ENCODE measurements at places on chromosomes 1 and 21. TPM values are rescaled to one million over a fixed set of nuclear protein-coding genes. Genes with fewer than 3 reads are reported as not detected.

DNA sequence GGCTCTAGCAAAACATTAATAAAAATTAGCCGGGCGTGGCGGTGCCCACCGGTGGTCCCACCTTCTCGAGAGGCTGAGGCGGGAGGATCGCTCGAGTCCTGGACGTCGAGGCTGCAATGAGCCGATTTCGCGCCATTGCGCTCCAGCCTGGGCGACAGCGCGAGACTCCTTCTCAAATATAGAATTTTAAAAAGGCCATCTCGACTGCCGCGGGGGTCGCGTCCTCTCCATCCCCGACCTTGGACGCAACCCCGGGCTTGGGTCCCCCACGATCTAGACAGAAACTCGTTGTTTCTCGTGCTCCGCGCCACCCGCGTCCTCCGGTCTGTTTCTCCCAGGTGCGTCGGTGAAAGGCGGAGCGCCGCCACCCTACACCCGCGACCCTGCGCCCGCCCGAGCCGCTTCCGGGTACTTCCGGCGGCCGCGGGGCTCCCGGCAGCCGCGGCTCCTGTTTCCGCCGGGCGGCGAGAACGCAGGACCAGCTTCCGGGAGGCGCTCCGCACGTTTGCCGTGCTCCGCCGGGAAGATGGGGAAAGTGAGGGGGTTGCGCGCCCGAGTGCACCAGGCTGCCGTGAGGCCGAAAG lies at the start of gene SLX9:
SLX9 (plus strand) TSS at position 498 of the 584 bp plus-strand sequence; CDS start at position 527, 29 bp downstream.
- H3K4me3 ChIP-seq = peak within 1 kb of the TSS; percentile 55
- peak; percentile 52 for DNase-seq
- peaks cover 20% of the 10 kb centered on the region for H3K4me1 ChIP-seq
- no peak within 1 kb of the TSS for H3K27ac ChIP-seq
- H3K36me3 ChIP-seq = peaks cover 14% of the 10 kb centered on the region

DNA sequence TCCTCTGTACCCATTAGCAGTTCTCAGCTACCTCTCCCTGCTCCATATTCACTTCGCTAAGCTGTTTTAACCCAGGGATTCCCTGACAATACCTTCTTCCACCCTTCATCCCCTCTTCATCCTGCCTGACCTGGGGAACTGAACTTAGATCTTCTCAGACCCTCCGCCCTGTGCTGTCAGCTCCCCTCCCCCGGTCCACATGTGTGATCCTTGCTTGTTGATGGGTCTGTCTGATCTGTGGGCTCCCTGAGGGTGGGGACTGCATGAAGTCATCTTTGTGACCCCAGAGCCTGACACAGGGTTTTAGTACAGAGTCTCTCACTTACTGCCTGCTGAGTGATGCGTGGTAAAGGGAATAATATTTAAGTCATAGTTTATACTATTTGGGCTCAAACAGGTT lies 11.8 kb downstream of the CHAF1B start:
- H3K36me3 ChIP-seq = peaks cover 3% of the 10 kb centered on the region
- no peak overlapping the region for H3K27ac ChIP-seq
- no peaks in the 10 kb centered on the region for H3K4me1 ChIP-seq
- no peaks in the 10 kb centered on the region for H3K27me3 ChIP-seq
- DNase-seq = no peak

Gene MAP3K21
- 2.7 TPM for polyA plus RNA-seq

DNA sequence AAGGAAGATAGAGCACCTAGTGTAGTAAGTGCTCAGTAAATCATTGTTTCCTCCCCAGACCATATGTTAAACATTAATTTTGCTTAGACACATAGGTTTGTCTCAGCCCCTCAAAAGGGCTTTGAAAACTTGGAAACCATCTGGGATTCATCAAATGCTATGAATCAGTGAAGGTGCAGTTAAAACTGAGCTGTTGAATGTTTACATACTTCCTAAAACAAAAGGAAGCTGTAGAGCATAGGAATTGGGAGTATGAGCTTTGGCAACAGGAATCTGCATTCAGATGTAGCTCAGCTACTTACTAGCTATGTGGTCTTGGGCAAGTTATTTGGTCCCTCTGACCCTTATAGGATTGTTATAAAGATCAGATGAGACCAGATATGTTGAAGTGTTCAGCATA lies 18.7 kb upstream of the PODN start:
- H3K27ac ChIP-seq = no peak overlapping the region
- peaks cover 34% of the 10 kb centered on the region for H3K36me3 ChIP-seq
- H3K4me3 ChIP-seq = no peak overlapping the region
- no peak for DNase-seq

GRCh38 chr21:29549614-29550013 lies 250.9 kb downstream of the BACH1 start:
- H3K27me3 ChIP-seq = no peaks in the 10 kb centered on the region
- no peaks in the 10 kb centered on the region for H3K36me3 ChIP-seq
- H3K4me3 ChIP-seq = no peak overlapping the region

- H3K4me3 ChIP-seq = no peak overlapping the region
- DNase-seq = no peak
- H3K27me3 ChIP-seq = no peaks in the 10 kb centered on the region
- no peak overlapping the region for H3K27ac ChIP-seq
These were observed 20.4 kb downstream of the DENND2D start for GRCh38 chr1:111179968-111180533.

Gene KRTAP12-2
- not detected for polyA plus RNA-seq

DNA sequence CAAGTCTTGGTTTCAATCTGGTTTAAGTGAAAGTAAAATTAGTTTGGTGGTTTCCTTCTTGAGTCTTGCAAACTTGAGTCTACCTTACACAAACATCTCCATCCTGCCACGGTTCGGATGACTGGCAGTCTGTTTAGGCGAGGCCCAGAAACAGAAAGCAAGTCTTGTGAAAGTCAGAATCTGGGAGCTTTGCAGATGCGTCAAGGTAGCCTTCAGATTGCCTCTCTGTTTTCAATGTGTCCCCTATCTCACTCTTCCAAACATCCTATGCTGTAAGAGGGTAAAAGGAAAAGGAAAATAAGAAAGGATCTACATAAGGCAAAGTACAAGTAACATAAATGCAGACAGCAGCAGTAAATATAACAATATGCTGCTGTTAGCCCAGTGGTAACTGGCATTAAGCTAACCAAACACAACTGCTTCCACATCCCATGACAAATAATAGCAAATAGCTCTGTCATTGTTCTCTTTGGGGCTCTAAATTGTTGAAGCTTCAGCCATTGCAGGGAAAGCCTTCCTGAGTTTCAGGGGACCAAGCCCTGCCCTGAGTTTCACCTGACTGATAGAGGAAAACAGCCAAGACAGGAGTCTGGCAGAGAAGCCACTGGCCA lies 26.2 kb upstream of the C1orf105 start:
- H3K4me1 ChIP-seq = no peaks in the 10 kb centered on the region
- no peaks in the 10 kb centered on the region for H3K27me3 ChIP-seq
- no peaks in the 10 kb centered on the region for H3K36me3 ChIP-seq
- no peak overlapping the region for H3K4me3 ChIP-seq
- DNase-seq = peak; percentile 25

DNA sequence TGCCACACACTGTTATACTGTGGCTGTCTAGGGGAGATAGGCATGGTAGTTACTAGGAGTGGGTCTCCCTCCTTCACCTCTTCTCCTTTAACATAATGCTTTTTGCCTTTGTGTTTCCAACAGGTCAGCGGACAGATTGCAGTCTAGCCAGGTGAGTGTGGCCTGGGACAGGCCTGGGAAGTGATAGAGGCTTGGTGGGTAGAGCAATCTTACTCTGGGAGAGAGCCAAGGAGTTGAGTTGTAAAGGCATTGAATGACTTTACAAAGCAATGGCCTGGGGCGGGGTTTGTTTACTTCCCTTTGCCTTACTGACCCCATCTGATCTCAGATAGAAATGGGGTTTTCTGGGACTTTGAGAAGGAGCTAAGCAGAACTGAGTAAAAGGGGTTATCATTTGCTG lies 51.0 kb upstream of the IKBKE start:
- peaks cover 100% of the 10 kb centered on the region for H3K36me3 ChIP-seq
- no peaks in the 10 kb centered on the region for H3K27me3 ChIP-seq
- H3K4me1 ChIP-seq = no peaks in the 10 kb centered on the region
- no peak overlapping the region for H3K4me3 ChIP-seq
- DNase-seq = no peak

GRCh38 chr1:3672971-3673361 lies 20.6 kb downstream of the TP73 start:
- no peak for DNase-seq
- H3K4me1 ChIP-seq = peaks cover 57% of the 10 kb centered on the region
- H3K4me3 ChIP-seq = no peak overlapping the region
- no peak overlapping the region for H3K27ac ChIP-seq
- no peaks in the 10 kb centered on the region for H3K36me3 ChIP-seq

Gene MPL
- polyA plus RNA-seq = not detected

DNA sequence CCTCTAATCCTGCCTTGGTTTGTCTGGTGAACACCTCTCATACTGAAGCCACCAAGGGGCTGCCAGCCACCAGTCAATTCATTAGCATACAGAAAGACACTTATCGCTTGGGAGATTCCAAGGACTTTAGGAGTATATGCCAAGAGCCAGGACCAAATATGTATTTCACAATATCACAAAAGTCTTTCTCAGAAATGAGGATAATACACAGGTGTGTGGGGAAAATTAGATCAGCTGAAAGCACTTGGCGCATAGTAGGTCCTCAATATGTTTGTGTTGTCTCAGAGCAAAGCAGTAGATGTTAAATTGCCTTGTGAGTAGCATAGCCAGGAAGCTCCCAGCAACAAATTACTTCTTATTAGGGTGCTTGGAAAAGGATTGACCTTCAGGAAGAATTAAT lies 34.1 kb downstream of the KIRREL1 start:
- no peak for DNase-seq
- no peak overlapping the region for H3K27ac ChIP-seq
- no peaks in the 10 kb centered on the region for H3K27me3 ChIP-seq
- H3K4me3 ChIP-seq = no peak overlapping the region
- H3K4me1 ChIP-seq = no peaks in the 10 kb centered on the region

DNA sequence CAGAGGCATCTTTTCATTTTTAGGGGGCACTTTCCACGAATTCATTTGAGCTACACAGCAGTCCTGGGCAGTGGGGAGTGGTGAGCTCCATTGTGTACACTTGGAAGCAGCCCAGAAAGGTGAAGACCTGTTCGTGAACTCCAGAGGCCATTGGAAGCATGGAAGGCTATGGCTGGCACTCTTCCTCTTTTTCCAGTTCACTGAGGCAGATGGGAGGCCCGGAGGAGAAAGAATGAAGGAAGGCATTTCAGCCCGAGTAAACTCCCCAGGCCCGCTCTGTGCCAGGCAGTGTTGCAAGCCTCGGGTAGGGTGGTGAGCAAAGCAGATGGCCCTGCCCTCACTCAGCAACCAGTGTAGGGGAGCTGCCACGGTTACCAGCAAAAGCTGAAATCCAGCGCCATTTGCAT lies 673 bp upstream of the DHCR24 start:
- DNase-seq = no peak
- H3K27me3 ChIP-seq = peaks cover 6% of the 10 kb centered on the region
- no peak overlapping the region for H3K27ac ChIP-seq
- peak overlapping the region; percentile 70 for H3K4me3 ChIP-seq
- H3K4me1 ChIP-seq = peaks cover 35% of the 10 kb centered on the region
- H3K36me3 ChIP-seq = no peaks in the 10 kb centered on the region

DNA sequence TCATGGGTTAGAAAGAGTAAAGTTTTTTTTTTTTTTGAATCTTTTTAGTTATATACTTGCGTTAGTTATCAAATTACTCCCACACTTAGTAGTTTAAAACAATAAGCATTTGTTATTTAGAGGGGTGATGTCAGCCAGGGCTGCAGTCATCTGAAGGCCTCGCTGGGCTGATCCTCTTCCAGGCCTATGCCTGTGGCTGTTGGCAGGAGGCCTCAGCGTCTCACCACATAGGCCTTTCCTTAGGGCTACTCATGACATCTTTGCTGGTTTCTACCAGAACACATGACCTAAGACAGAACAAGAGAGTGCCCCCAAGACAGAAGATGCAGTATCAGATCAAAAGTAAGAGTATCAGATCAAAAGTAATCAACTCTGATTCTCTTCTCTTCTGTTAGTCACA lies 167.4 kb downstream of the HHAT start:
- no peak overlapping the region for H3K27ac ChIP-seq
- no peaks in the 10 kb centered on the region for H3K4me1 ChIP-seq
- no peak overlapping the region for H3K4me3 ChIP-seq
- no peaks in the 10 kb centered on the region for H3K36me3 ChIP-seq
- no peak for DNase-seq

DNA sequence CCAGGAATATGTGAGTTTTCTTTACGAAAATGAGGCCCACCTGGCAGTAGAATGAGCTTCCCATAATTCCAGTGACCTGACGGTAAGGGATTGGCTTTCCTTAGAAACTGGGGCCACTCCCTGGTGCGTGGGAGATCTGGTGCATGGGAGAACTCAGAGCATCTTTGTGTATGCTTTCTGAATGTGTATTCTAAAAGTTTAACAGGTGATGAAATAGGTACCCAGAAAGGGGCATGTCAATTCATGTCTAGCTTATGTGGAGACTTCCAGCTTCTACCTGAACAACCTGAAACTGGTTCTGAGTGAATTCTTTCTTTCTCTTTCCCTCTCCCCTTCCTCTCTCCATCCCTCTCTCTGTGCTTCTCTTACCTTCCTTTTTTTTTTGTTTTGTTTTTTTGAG lies 15.2 kb upstream of the FCRLA start:
- H3K27me3 ChIP-seq = peaks cover 28% of the 10 kb centered on the region
- H3K4me1 ChIP-seq = no peaks in the 10 kb centered on the region
- no peak overlapping the region for H3K27ac ChIP-seq
- H3K4me3 ChIP-seq = no peak overlapping the region

Gene PPIAL4G
- 0.03 TPM for polyA plus RNA-seq

DNA sequence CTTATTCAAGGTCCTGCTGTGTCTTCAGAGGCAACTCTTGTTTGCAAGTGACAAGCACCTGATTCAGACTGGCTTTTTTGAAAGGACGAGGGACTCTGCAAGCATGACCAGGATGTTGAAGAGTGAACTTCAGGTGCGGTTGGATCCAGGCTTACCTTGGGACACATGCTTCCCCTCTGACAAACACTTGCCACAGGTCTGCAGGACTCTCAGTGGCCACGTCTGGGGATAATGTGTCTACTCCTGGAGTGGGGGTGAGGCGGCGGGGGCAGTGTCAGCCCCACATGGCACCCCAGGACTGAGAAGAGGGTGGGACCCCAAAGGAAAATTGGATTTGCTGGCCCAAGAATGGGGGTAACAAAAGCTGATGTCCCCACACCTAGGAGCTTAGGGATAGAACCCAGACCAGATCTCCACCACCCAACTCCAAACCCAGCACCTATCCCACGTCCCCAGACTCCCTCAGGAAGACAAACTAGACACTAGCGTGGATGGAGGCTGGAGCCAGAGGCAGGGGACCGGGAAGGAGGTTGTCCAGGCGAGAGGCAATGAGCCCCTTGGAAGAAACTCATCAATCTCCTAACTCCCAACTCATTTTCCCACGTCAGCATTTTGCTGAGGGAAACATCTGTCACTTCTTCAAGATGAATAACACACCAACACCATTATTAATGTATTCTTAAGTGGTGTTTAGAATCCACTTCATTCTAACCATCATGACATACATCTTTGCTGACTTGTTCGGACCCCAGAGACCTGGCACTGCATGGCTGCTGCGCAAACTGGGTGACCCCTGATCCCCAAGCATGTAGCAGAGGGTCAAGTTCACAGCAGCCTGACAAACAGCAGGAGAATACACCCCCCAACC lies 32.0 kb upstream of the LAPTM5 start:
- no peaks in the 10 kb centered on the region for H3K27me3 ChIP-seq
- no peak for DNase-seq
- H3K36me3 ChIP-seq = no peaks in the 10 kb centered on the region
- no peak overlapping the region for H3K27ac ChIP-seq

Gene LRRC8D
- 42.9 TPM for polyA plus RNA-seq
